ENCODE measurements at places on chromosomes 2 and 18. TPM values are rescaled to one million over a fixed set of nuclear protein-coding genes. Genes with fewer than 3 reads are reported as not detected.

The ARHGEF33 gene
- not detected for total RNA-seq

DNA sequence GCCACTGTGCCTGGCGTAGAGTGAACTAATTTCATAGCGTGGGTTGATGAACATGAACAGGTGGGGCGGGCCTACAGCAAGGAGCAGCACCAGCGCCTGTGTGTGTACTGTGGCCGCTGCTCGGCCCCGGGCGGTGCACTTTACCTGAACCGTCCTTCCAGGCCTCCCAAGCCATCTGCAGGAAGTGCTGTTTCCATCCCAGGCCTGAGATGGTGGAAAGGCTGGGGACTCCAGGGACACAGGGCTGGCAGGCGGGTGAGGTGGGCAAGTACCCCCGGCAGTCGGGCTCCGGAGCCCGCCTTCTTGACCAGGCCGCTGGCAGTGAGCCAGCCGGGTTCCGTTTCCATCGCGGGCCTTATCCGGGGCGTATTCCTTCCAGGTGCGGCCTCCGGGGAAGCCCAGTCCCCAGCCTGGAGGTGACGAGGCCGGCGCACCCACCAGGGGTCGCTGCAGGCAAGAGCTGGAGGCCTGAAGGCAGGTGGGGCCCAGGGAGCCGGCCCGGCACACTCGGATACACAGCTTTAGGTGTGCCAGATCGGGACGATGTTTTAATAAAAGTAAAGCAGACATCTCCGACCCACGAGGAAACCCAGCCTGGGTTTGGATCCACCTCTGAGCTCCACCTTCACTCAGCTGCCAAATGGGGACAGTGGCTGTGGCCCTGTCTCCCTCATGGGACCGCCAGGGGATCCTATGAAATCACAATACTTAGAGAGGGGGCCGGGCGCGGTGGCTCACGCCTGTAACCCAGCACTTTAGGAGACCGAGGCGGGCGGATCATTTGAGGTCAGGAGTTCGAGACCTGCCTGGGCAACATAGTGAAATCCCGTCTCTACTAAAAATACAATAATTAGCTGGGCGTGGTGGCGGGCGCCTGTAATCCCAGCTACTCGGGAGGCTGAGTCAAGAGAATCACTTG, 22.7 kb upstream of the PDIA6 start:
- no peaks in the 10 kb centered on the region for H3K36me3 ChIP-seq
- H3K4me3 ChIP-seq, result no peak overlapping the region
- peaks cover 3% of the 10 kb centered on the region for H3K4me1 ChIP-seq
- DNase-seq, result peak; percentile 90

- H3K36me3 ChIP-seq, result no peaks in the 10 kb centered on the region
- no peak overlapping the region for H3K27ac ChIP-seq
- no peak overlapping the region for H3K4me3 ChIP-seq
- DNase-seq, result no peak
- no peaks in the 10 kb centered on the region for H3K27me3 ChIP-seq
Observed at GRCh38 chr18:30929718-30930117, 112.8 kb downstream of the DSC3 start.

The ANO7 gene
- 0.57 TPM for total RNA-seq

DNA sequence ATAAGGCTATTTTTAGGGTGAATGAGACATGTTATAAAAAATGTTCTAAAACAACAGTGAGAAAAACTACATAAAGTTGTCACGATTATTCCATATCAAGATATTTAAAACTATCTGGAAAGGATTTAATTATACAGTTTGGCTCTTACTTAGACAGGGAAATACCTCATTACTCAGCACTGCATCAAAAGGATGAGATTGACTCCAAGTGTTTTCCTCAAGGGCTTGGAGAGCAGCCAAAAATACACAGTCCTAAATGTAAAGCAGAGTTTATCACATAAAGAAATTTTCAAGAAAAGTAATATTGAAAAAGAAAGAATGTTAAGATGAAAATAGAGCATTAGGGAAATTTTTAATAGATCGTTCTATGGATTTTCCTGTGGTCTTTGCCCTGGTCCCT, 285.5 kb upstream of the NETO1 start:
- no peak overlapping the region for H3K27ac ChIP-seq
- no peak overlapping the region for H3K4me3 ChIP-seq
- no peaks in the 10 kb centered on the region for H3K4me1 ChIP-seq
- H3K27me3 ChIP-seq, result no peaks in the 10 kb centered on the region

DNA sequence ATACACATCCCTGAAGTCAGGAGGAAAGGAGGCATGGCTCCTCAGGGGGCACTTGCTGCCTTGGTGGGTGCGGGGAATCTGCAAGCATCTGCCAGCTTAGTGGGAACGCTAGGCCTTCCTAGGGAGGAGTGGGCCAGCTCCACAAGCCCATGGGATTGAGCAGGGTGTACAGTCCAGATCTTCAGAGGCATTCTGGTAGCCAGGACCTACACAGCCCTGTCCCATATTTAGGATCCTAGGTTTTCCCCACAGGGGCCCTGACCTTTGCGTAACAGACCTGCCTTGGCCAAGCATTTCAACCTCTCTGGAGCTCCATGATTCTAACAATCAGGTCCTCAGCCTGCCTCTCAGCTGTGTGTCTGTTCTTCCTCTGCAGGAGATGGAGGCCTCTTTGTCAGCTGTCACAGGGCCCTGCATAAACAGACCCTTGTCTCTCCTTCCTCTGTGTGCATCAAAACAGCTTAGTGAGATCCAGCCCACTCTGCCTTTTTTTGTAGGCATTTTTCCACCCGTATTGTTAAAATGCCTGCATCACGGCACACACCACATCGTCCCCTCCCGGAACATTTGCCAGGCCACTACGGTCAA, 140.2 kb upstream of the NDUFV2 start:
- H3K27ac ChIP-seq, result no peak overlapping the region
- H3K4me1 ChIP-seq, result no peaks in the 10 kb centered on the region
- DNase-seq, result no peak
- no peaks in the 10 kb centered on the region for H3K36me3 ChIP-seq
- H3K4me3 ChIP-seq, result no peak overlapping the region

GRCh38 chr2:50650403-50650810, 381.5 kb downstream of the NRXN1 start:
- no peaks in the 10 kb centered on the region for H3K36me3 ChIP-seq
- no peaks in the 10 kb centered on the region for H3K27me3 ChIP-seq
- H3K4me3 ChIP-seq, result no peak overlapping the region
- DNase-seq, result no peak
- no peaks in the 10 kb centered on the region for H3K4me1 ChIP-seq

- no peak overlapping the region for H3K27ac ChIP-seq
- DNase-seq, result no peak
- H3K4me1 ChIP-seq, result no peaks in the 10 kb centered on the region
- H3K4me3 ChIP-seq, result no peak overlapping the region
Observed at GRCh38 chr2:69138793-69139459, 125.9 kb downstream of the ANTXR1 start.

DNA sequence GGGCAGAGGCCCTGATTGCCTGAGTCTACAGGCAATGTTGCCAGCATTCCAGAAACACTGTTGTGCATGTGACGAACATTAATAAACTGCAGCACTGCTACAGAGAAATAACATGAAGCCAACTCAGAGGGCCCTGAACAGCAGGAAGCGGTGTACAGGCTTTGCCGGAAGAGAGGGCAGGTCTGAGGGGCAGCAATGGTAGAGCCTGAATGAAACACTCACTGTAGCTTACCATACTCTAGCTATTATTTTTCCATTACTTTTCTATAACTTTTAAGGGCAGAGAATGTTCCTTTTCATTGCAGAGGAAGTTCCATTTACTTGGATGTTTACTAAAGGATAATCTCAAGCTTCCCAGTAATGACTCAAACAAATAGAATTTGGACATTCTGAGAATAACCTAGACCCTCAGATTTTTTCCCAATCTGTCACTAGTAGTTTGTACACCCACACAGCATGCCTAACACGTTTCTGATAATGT, 150.4 kb downstream of the MTX2 start:
- no peak overlapping the region for H3K4me3 ChIP-seq
- no peak for DNase-seq
- H3K27ac ChIP-seq, result no peak overlapping the region
- H3K4me1 ChIP-seq, result no peaks in the 10 kb centered on the region
- H3K27me3 ChIP-seq, result peaks cover 27% of the 10 kb centered on the region

The MOGAT1 gene
- not detected for total RNA-seq

- H3K36me3 ChIP-seq, result no peaks in the 10 kb centered on the region
- H3K4me1 ChIP-seq, result no peaks in the 10 kb centered on the region
- no peaks in the 10 kb centered on the region for H3K27me3 ChIP-seq
- no peak overlapping the region for H3K4me3 ChIP-seq
Observed at GRCh38 chr2:142180820-142181533, 50.2 kb upstream of the LRP1B start.

The CABYR gene
- total RNA-seq, result 1.7 TPM

GRCh38 chr2:24887307-24887874, 32.6 kb downstream of the ADCY3 start:
- DNase-seq, result no peak
- H3K27me3 ChIP-seq, result no peaks in the 10 kb centered on the region
- H3K27ac ChIP-seq, result no peak overlapping the region

The NLRC4 gene
- total RNA-seq, result not detected

DNA sequence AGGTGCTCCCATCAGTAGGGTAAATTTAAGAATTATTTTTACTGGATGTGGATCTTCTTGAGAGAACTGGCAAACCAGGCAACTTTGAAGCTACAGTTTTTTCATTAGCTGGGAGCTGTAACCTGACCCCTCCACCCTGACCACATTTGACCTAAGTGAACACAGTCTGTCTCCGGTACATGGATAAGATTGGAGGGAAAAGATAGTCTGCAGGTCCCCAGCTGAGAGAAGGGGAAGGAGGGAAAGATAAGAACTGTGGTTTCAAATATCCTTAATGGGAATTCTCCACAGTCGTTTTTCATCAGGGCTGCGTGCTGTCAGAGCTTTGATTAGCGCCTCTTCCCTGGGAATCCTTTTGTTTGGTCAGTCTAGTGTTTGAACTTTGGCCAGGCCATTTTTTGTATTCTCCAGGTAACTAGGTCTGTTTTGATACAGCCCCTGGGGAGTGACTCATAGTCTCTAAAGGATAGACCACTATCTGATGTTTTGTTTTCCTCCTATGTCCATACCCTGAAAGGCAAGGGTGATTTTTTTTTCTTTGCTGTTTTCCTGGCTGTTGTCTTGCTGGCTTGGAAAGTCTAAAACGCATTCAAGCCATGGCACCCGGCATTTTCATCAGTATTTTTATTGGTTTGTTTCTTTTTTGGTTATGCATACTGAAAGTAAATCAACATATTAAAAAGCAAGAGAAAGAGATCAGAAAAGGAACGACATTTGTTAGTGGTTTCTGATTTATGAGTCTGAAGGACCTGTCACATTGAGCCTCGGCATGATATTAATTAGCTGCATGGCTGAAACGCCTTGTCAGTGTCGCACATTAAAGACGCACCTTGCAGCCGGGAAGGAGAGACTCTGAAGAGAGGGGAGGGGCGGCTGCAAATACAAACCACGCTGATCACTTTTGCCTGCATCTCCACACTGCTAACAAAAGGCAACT, 183.4 kb upstream of the FN1 start:
- H3K4me1 ChIP-seq, result peaks cover 6% of the 10 kb centered on the region
- H3K27ac ChIP-seq, result no peak overlapping the region
- no peaks in the 10 kb centered on the region for H3K36me3 ChIP-seq
- DNase-seq, result peak; percentile 61
- peaks cover 15% of the 10 kb centered on the region for H3K27me3 ChIP-seq

The RBKS gene
- total RNA-seq, result 1.2 TPM

The GALM gene
- 31.9 TPM for total RNA-seq

The RTP5 gene
- not detected for total RNA-seq

The TMEM198 gene
- 0.86 TPM for total RNA-seq

DNA sequence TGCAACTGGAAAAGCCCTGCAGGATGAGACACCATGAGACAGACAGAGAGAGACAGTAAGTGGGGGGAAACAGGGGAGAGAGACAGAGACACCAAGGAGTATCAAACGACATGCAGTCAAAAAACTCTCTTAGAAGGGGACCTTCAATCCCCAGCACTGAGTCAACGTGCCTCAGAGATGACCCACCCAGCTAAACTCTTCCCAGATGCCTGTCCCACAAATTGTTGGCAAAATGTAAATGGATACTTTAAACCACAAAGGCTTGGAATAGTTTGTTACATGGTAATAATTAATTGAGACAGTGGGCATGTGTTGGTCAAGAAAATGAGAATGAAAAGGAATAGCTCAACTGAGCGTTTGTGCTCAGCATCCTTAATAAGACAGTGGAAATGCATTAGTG, 98.3 kb downstream of the GRB14 start:
- no peaks in the 10 kb centered on the region for H3K36me3 ChIP-seq
- no peaks in the 10 kb centered on the region for H3K4me1 ChIP-seq

DNA sequence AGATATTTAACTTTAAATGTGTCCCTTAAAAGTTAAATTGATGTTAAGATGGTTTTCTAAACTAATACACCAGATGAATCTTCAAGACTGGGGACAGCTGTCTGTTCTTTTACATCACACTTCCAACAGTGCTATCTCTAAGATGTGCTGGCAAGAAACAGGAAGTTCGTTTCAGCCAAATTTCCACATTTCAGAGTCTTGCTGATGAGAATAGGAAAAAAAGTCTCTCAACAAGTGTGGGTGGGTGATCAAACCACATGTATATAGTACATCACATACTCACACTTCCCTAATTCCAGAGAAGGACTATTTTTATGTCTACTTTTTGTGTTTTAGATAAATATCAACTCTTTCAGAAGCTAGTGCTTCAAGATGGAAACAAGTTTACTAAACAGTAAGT, 1712.8 kb upstream of the TMEFF2 start:
- H3K4me3 ChIP-seq, result no peak overlapping the region
- no peaks in the 10 kb centered on the region for H3K36me3 ChIP-seq
- H3K27me3 ChIP-seq, result no peaks in the 10 kb centered on the region
- H3K27ac ChIP-seq, result no peak overlapping the region

The DSC3 gene
- not detected for total RNA-seq

- H3K4me3 ChIP-seq, result no peak overlapping the region
- no peak for DNase-seq
- H3K27ac ChIP-seq, result no peak overlapping the region
- no peaks in the 10 kb centered on the region for H3K27me3 ChIP-seq
Observed at GRCh38 chr2:135951041-135951583, 34.3 kb downstream of the DARS1 start.

GRCh38 chr2:60883896-60884295, 2.5 kb downstream of the REL start:
- H3K36me3 ChIP-seq, result peaks cover 26% of the 10 kb centered on the region
- H3K4me1 ChIP-seq, result peaks cover 39% of the 10 kb centered on the region
- H3K27ac ChIP-seq, result peak overlapping the region; percentile 98
- H3K4me3 ChIP-seq, result peak overlapping the region; percentile 100
